Activated CD4-positive, alpha-beta T cell treated with anti-CD3 and anti-CD28 coated beads, Interleukin-2, amount 50 U/mL, for 1 hour (primary cell): ENCODE measurements at places on chromosomes 3 and 15.
A peak's percentile ranks its signal among the peaks of the same experiment; 100 is the strongest.

GRCh38 chr3:111811811-111812210, 47.3 kb upstream of the PHLDB2 start:
- no peak for DNase-seq

GRCh38 chr3:144557515-144557914, 585.9 kb downstream of the DIPK2A start:
- DNase-seq: no peak

- DNase-seq: no peak
These were observed 115.2 kb downstream of the DCLK3 start for GRCh38 chr3:36649125-36649524.

DNA sequence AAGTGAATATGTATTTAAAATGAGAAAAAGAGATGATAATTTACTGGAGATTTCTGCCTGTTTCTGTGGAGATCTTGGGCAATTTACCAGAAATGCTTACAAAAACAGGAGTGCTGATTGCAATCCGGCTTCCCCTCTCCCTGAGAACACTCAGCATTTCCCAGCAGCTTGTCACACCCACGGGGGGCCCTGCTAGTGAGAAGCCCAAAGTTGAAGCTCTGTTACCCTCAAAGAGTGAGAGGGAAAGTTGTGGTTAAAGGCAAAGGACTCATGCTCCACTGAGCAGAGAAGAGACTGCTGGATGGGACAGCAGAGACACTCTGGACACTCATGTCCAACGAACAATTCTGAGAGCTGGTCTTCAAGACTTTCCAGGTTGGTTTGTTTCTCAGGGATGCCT, 2.9 kb downstream of the MCTP2 start:
- no peak for DNase-seq

- DNase-seq: no peak
These were observed 32.1 kb upstream of the B3GALNT1 start for GRCh38 chr3:161137260-161137659.

DNA sequence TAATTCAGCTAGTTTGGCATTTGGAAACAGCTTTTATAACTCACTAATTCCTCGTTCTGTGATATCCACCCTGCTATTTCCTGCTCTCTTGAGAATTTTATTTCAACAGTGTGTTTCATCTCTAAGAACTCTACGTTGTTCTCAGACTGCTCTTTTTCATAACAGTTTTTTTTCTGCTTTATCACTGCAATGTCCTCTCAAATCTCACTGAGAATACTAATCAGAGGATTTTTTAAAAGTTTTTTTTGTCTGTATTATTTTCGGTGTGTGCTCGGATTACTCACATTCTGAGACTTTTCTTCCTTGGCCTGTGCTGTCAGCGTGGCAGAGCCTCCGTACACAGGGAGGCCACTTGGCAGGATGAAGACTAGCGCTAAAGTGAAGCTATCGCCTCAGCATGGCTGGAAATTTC, 59.4 kb upstream of the NEO1 start:
- no peak for DNase-seq

GRCh38 chr3:182198345-182198744, 486.6 kb downstream of the SOX2 start:
- no peak for DNase-seq

DNA sequence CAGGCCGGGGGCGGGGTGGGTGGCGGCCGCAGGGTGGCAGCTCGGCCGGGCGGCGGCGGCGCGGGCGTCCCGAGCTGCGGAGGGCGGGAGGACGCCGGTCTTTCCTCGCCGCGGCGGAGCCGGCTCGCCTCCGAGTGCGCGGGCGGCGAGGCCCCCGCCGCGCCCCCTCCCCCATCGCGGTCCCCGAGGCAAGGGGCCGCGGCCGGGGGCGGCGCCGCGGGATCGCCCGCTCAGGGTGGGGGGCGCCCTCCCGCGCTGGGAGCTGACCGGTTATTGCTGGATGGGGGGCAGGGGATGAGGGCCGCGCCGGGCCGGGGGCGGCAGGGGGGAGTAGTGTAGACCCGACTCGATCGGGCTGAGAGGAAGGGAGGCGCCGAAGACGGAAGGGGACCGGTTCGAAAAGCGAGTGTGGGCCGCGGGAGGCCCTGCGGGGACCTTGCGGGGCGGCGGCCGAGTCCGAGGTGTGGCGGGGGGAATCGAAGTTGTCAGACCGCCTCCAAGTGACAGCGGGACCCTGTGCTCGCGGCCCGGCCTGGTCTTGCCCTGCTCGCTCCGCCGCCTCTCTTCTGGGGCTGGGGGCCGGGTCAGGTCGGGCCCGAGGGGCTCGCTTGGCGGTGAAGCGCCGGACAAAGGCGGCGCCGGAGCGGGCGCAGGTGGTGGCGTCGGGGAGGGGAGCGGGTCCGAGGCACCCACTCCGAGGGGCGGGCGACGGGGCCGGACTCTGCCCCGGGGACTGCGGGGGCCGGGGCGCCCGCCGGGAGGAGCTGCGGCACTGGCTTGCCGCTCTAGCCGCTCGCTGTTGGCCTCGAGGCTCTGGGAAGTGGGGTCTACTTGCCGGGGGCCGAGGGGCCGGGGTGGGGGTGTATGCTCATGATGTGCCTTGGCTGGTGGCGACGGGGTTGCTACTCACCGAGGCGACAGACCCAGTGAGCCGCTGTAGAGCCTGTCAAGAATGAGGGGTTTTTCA, 1.1 kb downstream of the BAHD1 start:
- peak; percentile 24 for DNase-seq

- no peak for DNase-seq
These were observed 82.7 kb downstream of the POLR2M start for GRCh38 chr15:57789225-57789624.

DNA sequence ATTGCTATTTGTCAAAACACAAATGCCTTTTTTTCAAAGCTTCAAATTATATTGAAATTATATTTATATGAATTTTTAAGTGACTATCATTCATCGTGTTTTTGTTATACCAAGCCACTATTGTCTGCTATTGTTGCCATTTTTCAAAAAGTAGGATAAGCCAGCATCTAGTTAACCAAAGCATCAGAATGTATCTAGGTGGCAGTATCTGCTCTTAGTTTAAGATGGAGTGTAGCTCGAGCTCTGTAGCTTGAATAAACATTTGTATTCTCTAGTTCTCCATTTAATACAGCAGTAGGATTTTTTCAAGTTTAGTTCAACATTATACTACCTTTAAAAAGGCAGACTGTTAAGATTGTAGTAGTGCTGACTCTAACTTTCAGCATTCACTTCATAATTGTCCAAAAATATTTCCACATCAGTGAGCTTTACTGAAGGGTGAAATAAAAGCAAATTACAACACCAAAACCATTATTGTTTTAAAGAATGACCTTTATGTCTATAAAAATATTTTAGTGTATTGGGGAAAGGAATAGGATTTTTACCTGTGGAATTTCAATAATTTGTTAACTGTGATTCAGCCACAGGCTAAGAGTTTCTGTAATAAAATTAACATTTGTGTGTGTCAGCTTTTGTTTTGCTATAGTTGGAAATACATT, 19.6 kb upstream of the C15orf61 start:
- DNase-seq: no peak

DNA sequence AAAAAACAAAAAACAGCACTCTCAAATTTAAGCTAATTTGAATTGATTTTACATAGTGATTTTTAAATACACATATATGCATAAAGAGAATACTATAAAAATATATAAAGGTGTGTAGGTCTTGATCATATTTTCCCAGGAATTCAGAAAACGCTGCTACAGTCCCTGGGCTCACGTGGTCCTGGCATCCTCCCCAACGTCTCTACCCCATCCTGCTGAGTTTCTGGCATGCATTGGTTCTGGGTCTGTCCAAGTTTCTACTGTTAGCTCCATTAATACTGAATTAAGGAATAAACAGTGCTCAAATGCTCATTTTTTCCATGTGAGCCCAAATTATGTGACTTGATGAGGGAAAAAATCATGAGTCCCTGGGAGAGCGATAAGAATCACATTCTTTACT, 32.7 kb upstream of the LAMP3 start:
- no peak for DNase-seq

DNA sequence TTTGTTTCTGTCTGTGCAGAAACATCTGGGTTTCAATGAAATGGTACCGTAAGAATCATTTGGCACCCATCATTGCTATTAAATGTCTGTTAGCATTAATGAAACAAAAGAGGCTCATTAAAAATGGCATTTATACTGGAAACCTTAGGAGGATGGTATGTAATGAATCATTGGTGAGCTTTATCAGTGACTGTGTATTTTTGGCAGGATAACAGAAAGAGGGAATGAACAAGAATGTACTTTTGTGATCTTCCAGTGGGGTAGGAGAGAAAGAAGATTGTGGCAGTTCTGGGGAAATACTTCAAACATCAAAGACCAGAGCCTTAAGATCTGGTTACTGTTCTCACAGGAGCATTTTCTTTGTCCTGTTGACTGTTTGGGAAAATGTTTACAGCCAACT, 4.7 kb upstream of the DCBLD2 start:
- DNase-seq: no peak

DNA sequence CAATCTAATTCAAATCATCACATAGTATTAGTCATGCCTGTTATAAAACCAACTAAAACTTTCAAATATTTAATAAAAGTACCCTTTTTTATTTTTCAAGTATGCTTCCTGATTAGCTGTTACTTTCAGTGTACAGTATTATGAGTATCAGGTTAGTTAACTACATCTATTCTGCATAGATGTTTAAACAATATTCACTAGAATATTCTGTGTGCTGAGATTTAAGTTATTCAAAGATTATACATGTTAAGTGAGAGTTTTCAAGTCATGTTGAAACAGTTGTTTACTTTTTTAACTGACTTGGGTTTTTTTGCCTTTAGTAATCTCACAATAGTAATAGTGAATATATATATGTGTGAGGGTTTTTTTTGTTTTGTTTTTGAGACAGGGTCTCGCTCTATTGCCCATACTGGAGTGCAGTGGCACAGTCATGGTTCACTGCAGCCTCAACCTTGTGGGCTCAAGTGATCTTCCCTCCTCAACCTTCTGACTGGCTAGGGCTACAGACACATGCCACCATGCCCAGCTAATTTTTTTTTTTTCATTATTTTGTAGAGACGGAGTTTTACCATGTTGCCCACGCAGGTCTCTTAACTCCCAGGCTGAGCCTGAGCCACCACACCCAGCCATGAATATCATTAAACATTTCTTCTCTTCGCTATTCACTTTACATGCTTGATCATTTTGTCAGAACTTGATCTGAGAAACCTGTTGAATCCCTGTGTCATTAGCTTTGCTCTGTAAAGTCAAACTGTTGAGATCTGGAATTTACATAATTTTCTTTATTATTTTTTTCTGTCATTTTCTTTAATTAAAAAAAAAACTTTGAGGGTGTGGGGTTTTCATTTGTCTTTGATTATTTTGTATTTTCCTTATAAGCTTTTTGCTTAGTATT, 286.2 kb upstream of the UBE2E1 start:
- no peak for DNase-seq

- DNase-seq: no peak
These were observed 249.3 kb upstream of the SOX14 start for GRCh38 chr3:137514853-137515252.

- DNase-seq: no peak
These were observed 1.4 kb upstream of the ACP3 start for GRCh38 chr3:132315851-132316250.

GRCh38 chr15:86644339-86644738, 564.7 kb downstream of the AGBL1 start:
- no peak for DNase-seq

DNA sequence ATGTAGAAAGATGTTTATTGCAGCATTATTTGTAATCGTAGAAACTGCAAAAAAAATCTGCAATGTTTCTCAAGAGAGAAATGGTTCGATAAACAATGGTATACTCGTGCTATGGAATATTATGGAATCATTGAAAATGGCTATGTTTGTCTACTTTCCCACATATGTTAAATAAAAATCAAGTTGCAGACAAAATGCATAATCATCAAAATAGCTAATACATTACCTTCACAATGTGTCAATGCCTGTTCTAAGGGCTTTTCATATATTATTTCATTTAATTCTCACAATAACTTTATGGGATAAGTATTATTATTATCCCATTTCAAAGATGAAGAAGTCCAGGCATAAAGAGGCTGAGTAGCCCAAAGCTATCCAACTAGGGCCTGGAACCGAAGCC, 2.2 kb upstream of the EIF2B5 start:
- DNase-seq: no peak

GRCh38 chr15:31483053-31483985, 156.7 kb downstream of the KLF13 start:
- peak; percentile 44 for DNase-seq

GRCh38 chr15:81126892-81127291, 7.2 kb upstream of the CFAP161 start:
- no peak for DNase-seq
